Esophagus mucosa (tissue), 1 donor: ENCODE measurements at places on chromosomes 7 and 10.

DNA sequence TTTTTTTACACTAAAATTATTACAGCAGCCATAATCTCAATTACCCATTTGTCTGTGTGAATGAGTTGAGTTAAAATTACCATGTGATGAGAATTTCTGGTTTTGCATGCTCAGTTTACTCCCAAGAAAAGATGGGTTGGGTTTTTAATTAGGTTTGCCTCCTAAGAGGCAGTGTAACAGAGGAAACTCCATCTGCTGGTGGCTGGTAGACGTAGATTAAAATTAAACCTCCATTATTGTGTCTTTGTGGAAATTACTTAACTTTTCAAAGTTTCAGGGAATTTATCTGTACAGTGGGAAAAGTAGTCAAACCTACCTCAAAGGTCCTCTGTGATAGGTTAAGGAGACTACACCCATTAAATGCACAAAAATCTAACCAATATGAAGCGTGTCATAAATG is 954.2 kb downstream of the PCDH15 start:
- no peak for ATAC-seq

- peak; percentile 49 for ATAC-seq
Observed at GRCh38 chr10:101238732-101239105, 9.5 kb upstream of the LBX1 start.

- no peak for ATAC-seq
Observed at GRCh38 chr10:97229322-97230015, 43.7 kb upstream of the SLIT1 start.

DNA sequence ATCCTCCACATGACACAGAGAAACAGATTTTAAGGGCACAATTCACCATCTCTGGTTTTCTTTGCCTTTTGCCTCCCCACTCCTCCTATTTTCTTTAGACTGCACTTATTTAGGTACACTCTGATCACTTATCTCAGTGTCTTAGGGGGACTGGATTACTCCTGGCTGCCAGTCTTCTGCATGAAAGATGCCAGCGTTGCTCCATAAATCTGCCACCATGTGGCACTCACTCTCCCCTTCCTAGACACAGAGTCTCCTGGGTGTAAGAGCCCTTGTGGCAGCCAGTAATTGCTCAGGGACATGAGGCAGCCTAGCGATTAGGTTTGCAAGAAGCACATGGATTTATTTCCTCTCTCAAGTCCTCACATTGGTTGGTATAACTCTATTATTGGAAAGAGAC is 34.5 kb upstream of the RBM20 start:
- ATAC-seq, result peak; percentile 42

DNA sequence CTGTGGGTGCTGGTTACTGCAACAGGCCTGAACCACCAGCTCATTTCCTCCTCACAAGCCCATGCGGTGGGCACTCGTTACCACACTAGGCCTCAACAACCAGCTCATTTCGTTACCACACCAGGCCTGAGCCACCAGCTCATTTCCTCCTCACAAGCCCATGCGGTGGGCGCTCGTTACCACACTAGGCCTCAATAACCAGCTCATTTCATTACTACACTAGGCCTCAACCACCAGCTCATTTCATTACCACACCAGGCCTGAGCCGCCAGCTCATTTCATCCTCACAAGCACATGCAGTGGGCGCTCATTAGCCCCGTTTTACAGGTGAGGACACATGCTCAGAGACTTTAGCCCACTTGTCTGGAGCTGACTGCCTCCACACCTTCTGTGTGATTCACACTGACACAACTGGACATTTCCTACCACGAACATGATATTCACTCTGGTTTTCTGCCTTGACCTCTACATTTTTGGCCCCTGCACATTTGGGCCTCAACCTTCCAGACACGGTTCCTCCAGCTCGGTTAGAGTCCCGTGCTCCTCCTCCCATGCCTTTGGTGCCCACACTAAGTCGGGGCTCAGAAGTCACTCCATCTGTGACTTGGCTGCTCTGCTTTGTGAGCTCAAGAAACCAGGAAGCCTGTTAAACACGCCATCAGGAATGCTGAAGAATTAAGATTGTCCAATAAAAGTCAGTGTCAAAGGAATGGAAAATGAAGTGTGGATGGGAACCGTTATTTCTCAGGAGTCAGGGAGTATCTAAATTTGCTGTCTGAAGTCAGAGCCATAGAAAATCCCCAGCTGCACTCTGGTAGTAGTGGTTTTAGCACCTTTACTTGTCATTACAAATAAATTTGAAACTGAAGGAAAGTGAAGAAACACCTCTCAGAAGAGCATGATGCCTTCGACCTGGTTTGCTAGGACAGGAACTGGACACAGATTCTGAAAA is 55.8 kb upstream of the LANCL2 start:
- ATAC-seq, result peak; percentile 22

- ATAC-seq, result peak; percentile 91
Observed at GRCh38 chr10:127485153-127485857, 63.8 kb upstream of the NPS start.

- ATAC-seq, result no peak
Observed at GRCh38 chr7:22179442-22179879, 177.5 kb downstream of the RAPGEF5 start.

DNA sequence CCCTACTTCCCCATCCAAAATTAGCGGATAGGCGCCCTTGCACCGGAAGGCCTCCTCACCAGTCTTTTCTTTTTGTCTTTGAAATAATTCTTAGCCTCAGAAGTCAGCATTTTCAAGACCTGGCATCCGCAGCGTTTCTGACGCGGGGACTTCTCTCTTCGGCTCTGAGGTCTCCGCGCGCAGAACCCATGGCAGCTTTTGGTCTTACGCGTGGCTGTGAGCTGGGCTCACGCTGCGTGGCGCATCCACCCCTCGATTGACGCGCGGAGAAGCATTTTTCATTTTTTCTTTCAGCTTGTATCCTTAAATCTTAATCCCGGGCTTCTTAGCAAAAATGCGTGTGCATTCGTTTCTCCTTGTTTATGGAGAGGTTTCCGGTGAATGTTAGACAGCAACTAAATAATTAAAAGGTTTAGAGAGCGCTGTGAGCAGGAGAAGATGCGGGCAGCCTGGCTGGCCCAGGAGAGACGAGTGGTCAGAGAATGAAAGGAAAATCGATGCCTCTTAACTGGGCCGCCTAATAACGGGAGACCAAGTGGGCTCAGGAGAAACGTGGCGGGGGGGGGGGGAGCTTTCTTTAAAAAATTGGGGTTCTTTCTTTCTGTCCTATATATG is 2.0 kb upstream of the GATA3 start:
- no peak for ATAC-seq

- peak; percentile 6 for ATAC-seq
Observed at GRCh38 chr7:27165089-27165995, at the start of gene HOXA9. HOXA9 (minus strand) TSS chr7:27165537; CDS start chr7:27165457, 80 bp downstream.

DNA sequence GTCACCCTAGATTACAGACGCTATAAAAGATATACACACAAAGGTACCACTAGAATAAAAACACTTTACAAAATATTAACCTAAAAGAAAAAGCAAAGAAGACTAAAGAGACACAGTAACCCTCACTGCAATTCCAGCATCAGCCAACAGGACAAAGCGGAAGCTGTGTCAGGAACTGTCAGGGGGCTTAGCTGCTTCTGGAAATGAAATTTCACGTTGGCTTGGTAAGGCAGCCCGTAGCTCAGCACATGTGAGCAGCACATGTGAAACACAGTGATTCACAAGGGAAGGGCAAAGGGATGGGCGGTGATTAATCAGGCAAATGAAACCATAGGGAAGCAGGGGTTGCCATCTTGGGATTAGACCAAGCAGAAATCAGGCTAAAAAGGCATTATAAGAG is 195.4 kb downstream of the MGMT start:
- ATAC-seq, result peak; percentile 48

GRCh38 chr10:24590697-24591457 is 132.8 kb downstream of the ARHGAP21 start:
- ATAC-seq, result no peak

DNA sequence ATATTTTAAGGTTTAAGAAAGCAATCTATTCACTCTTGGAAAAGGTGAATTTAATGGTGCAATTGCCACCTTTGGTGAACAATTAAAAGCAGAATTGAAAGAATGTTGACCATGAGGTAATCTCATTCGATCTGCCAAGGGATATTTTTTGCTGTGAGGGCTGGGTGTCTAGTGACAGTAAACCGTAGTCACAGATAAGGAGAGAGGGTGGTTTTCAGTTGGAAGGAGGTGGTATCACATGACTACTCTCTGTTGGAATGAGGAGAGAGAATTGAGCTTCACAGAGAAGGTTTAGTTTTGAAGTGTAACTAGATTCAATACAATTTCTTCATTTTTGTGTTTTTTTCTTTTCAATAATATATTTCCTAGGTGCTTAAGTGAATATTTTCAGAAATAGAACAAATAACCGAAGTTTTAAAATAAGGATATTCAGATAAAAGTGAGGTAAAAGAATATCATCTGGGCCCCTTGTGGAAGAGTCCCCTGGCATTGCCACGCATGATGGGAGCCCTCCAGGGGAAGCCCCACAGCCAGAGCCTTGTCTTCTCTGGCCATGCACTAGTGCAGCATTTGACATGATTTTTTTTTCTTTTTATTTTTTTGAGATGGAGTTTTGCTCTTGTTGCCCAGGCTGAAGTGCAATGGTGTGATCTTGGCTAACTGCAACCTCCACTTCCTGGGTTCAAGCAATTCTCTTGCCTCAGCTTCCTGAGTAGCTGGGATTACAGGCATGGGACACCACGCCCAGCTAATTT is 73.4 kb downstream of the GPR141 start:
- ATAC-seq, result no peak

DNA sequence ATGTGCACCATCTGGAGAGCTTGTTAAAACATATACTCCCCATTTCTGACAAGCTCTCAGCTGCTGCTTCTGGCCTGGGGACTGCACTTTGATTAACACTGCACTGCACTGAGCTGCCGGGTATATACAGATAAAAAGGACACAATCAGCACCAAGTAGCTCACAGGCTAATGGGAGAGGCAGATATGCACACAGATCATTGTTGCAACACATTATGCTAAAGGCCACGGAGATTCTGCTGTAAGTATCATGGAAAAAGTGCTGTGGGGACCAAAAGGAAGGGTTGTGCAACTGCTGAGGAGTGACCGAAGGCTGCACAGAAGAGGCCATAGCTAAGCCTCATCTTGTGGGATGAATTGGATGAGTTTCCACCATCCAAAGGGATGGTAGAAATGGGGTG is 455.2 kb downstream of the SORCS3 start:
- ATAC-seq, result no peak

DNA sequence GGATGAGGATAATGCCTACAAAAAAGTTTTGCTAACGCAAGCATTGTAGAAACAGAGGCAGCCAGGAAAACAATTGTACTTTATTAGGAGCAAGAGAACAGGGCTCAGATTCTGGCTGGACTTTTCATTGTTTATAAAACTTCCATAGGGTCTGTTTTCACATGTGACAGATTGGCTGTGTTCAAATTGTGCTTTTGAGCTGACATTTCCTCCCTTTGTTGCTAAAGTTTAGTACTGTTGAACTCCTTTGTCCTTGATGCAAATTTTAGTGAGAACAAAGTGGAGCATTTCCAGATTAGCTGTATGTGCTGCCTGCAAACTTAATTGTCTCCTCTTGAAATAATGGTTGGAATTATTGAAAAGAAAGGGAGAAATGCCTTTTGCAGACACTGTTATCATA is 221.0 kb upstream of the FZD1 start:
- ATAC-seq, result no peak

GRCh38 chr7:28136420-28136819 is 44.2 kb downstream of the JAZF1 start:
- ATAC-seq, result no peak

DNA sequence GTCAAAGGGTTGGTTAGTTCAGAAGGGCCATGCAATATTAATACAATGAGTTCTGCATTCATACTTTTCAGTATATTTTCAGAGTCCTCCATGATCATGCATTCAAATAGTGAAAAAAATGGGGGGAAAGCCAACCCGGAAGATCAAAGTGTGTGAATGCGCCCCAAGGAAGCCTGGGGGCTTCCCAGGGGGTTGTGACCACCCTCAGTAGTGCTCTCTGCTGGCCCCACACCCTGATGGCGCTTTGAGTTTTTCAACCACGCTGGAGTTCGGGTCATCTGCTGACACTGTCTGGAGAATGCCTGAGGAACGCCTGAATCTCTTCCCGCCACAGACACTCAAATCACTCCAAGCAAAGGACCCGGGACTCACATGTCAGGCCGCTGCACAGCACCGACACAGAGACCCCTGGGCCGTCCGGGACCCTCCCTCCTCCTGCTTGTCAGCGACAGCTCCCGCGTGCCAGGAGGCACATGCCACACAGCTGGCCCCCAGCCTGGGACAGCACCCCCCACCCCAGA is 1.0 kb downstream of the TNS3 start:
- no peak for ATAC-seq

GRCh38 chr10:114166494-114166893 is 7.5 kb downstream of the CCDC186 start:
- ATAC-seq, result no peak
